ENCODE measurements at places on chromosomes 5 and 9.
A peak's percentile ranks its signal among the peaks of the same experiment; 100 is the strongest.

- H3K4me1 ChIP-seq: no peaks in the 10 kb centered on the region
- H3K27me3 ChIP-seq: peaks cover 1% of the 10 kb centered on the region
- peak; percentile 65 for DNase-seq
- peaks cover 3% of the 10 kb centered on the region for H3K36me3 ChIP-seq
- H3K4me3 ChIP-seq: no peak overlapping the region
- H3K27ac ChIP-seq: no peak overlapping the region
These were observed 170.3 kb downstream of the PDZD2 start for GRCh38 chr5:31809050-31809870.

DNA sequence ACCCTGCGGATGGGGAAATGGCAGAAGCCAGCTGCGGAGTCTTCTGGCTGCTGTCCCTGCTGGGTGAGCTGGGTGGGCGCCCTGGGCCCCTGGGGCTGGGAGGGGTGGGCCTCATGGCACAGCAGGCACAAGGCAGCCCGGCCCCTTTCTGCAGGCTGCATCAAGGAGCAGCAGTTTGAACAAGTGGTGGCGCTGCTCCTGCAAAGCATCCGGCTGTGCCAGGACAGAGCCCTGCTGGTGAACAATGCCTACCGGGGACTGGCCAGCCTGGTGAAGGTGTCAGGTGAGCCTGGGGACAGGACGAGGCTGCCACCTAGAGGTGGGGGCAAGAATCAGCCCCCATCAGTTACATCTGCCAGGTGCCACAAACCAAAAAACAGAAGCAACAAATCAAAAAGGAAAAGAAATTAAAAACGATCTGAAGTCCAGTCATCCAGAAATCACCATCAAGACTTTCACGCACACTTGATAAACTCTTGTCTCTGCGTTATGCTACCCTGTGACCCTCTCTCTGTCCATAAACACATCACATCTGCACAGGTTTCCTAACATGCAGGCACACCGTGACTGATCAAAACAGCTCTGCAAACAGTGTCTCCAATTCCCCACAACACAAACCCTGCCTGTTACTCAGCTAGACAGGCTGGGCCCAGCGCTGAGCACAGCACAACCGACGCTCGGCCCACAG, 13.9 kb downstream of the REXO4 start:
- H3K27me3 ChIP-seq: peaks cover 7% of the 10 kb centered on the region
- H3K36me3 ChIP-seq: peaks cover 25% of the 10 kb centered on the region
- peak overlapping the region; percentile 68 for H3K27ac ChIP-seq
- DNase-seq: peak; percentile 25

GRCh38 chr5:98772415-98773213, 849 bp upstream of the RGMB start:
- H3K36me3 ChIP-seq: peaks cover 10% of the 10 kb centered on the region
- peak overlapping the region; percentile 93 for H3K27ac ChIP-seq
- DNase-seq: peak; percentile 46
- peak overlapping the region; percentile 92 for H3K4me3 ChIP-seq
- H3K27me3 ChIP-seq: peaks cover 18% of the 10 kb centered on the region

DNA sequence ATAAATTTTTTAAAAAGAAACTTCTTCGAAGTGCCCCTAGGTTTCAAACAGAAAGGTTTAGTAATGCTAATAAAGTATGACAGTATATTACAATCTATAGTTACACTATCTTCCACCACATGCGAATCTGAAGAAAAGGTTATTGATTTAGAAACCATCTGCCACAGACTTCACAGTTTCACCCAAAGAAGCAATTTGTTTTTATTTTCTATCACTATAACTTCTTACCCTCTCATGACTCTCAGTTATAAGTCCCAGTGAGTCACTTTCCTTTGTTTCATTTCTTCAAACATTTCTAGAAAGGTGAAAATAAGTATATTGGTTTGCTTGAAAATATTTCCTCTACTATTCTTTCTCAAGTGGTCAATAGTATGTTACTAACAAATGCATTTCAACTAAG, 93.6 kb downstream of the MCTP1 start:
- H3K4me3 ChIP-seq: no peak overlapping the region
- DNase-seq: no peak
- peaks cover 2% of the 10 kb centered on the region for H3K27me3 ChIP-seq
- H3K27ac ChIP-seq: no peak overlapping the region

GRCh38 chr5:170701334-170701733, 82.2 kb upstream of the GABRP start:
- H3K27ac ChIP-seq: no peak overlapping the region
- no peak for DNase-seq
- peaks cover 2% of the 10 kb centered on the region for H3K27me3 ChIP-seq
- no peaks in the 10 kb centered on the region for H3K36me3 ChIP-seq
- H3K4me1 ChIP-seq: peaks cover 11% of the 10 kb centered on the region

- H3K27ac ChIP-seq: no peak overlapping the region
- H3K27me3 ChIP-seq: no peaks in the 10 kb centered on the region
- H3K4me3 ChIP-seq: no peak overlapping the region
- H3K36me3 ChIP-seq: no peaks in the 10 kb centered on the region
These were observed 55.2 kb upstream of the ERBIN start for GRCh38 chr5:65871182-65871581.

DNA sequence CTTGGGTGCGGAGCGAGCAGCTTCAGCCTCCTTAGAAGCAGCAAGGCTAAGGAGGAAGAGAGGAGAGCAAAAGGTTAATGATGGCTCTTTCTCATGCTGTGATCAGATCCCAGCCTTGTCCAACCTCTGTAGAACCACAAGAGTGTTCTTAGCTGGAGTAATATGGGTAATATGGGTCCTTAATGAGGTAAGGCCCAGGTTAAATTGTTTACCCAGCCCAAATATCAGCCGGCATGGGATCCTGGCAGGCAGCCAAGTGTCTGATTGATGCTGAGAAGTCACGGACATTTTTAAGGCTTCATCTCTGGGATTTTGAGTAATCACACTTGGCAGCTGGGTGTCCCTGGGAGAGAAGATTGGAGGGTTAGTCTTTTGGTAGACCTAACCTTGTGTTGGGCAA, 32.3 kb downstream of the GLRA1 start:
- H3K27ac ChIP-seq: no peak overlapping the region
- no peak overlapping the region for H3K4me3 ChIP-seq
- H3K4me1 ChIP-seq: no peaks in the 10 kb centered on the region
- H3K36me3 ChIP-seq: no peaks in the 10 kb centered on the region
- peaks cover 2% of the 10 kb centered on the region for H3K27me3 ChIP-seq

GRCh38 chr9:126207256-126207655, 119.4 kb upstream of the MVB12B start:
- no peak overlapping the region for H3K4me3 ChIP-seq
- no peak overlapping the region for H3K27ac ChIP-seq
- H3K36me3 ChIP-seq: no peaks in the 10 kb centered on the region
- peaks cover 12% of the 10 kb centered on the region for H3K4me1 ChIP-seq
- no peak for DNase-seq

GRCh38 chr5:58294598-58295305, 165.1 kb downstream of the PLK2 start:
- H3K27ac ChIP-seq: peak overlapping the region; percentile 98
- no peaks in the 10 kb centered on the region for H3K27me3 ChIP-seq
- no peak overlapping the region for H3K4me3 ChIP-seq
- DNase-seq: peak; percentile 15
- H3K4me1 ChIP-seq: peaks cover 15% of the 10 kb centered on the region

GRCh38 chr5:123746683-123747360, 234.8 kb downstream of the CSNK1G3 start:
- no peak for DNase-seq

GRCh38 chr5:83817591-83817990, 96.9 kb upstream of the HAPLN1 start:
- H3K27ac ChIP-seq: no peak overlapping the region
- no peaks in the 10 kb centered on the region for H3K36me3 ChIP-seq
- DNase-seq: no peak
- H3K27me3 ChIP-seq: peaks cover 6% of the 10 kb centered on the region

GRCh38 chr5:172533399-172534228, 79.3 kb upstream of the SH3PXD2B start:
- H3K4me3 ChIP-seq: no peak overlapping the region
- peaks cover 2% of the 10 kb centered on the region for H3K27me3 ChIP-seq
- DNase-seq: no peak
- no peak overlapping the region for H3K27ac ChIP-seq

DNA sequence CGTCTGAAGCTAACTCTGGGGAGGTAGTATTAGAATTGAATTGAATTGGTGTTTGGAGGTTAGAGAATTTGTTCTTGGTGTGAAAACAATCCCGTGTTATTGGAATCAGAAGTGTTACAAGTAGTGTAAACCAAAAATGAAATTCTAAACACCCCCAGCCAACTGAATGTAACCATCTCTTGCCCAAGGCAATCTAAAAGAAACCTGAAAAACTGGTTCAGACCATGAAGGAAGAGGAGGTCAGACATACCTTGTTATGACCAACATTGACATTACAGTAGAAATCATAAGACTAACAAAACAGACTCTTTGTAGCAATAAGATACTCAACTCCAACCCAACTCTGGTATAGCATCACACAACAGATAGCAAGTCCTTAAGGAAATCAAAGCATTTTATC, 159.0 kb downstream of the TUSC1 start:
- no peaks in the 10 kb centered on the region for H3K27me3 ChIP-seq
- H3K4me1 ChIP-seq: no peaks in the 10 kb centered on the region
- no peak for DNase-seq
- no peaks in the 10 kb centered on the region for H3K36me3 ChIP-seq

DNA sequence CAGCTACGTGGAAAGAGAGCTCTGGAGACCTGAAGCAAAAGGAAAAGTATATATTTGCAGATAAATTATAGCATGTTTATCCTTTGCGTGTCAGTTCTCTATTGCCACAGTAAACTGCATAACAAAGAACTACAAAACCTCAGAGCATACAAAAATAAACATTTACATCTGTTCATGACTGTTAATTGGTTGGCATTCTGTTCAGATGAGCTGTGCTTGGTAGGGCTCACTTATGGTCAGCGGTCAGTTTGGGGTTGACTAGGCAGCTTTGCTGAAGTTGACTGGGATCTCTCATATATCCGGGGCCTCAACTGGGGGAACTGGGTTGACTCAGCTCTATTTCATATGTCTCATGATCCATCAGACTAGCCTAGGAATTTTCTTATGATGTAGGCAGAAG, 257.7 kb downstream of the TLE1 start:
- DNase-seq: no peak
- peaks cover 9% of the 10 kb centered on the region for H3K36me3 ChIP-seq
- no peak overlapping the region for H3K27ac ChIP-seq
- no peak overlapping the region for H3K4me3 ChIP-seq

GRCh38 chr5:76590027-76590426, 33.2 kb downstream of the F2RL2 start:
- no peak overlapping the region for H3K4me3 ChIP-seq
- no peak overlapping the region for H3K27ac ChIP-seq
- H3K36me3 ChIP-seq: peaks cover 12% of the 10 kb centered on the region
- no peaks in the 10 kb centered on the region for H3K27me3 ChIP-seq

DNA sequence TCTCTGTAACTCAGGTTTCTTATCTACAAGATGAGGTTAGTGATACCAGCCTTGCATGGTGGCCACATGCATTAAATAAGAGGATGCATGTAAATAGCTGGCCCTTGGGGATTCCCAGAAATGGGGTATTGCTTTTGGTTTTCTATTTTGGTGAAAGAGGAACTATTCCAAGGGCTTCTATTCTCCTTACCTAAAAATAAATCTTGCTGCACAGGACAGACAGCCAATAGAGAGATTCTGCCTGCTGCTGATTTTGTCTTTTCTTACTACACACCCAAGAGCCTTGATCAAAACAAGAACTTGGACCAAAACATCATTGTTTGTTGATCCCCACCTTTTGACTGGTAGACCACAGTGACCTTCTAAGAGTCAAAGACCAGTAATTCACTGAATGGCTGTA, 161.8 kb downstream of the PJA2 start:
- H3K4me1 ChIP-seq: no peaks in the 10 kb centered on the region
- H3K27me3 ChIP-seq: peaks cover 6% of the 10 kb centered on the region
- no peak overlapping the region for H3K27ac ChIP-seq

DNA sequence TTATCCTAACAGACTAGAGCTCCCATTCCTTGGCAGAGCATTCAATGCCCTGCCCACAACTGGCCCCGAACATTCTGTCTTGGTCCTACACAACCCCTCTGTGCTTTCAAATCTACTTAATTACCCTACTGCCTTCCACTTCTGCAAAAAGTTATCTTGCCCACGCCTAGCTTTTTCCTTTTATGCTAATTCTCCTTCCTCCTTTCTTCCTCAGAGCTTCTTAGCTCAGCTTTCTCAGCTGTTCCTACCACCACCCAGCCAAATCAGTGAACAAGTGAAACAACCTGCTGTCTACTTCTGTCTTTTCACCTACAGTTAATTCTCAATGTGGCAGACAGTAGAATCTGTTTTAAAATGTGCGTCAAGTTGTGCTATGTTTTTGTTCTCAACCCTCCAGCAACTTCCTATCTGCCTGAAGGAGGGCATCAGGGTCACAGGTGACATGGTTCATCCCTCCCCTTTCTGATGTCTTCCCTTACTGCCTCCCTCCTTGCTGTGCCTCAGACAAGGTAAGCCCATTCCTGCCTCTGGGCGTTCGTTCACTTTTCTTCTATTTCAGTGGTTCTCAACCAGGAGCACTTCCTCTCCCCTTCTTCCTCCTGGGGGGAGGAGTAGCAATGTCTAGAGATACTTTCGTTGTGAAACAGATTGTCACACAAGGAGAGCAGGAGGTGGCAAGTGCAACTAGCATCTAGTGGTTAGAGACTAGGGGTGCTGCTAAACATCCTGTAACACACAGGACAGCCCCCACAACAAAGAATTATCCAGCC, 1.3 kb upstream of the REEP5 start:
- peaks cover 11% of the 10 kb centered on the region for H3K27me3 ChIP-seq
- H3K27ac ChIP-seq: peak overlapping the region; percentile 70
- H3K4me1 ChIP-seq: peaks cover 31% of the 10 kb centered on the region
- no peak for DNase-seq
- H3K4me3 ChIP-seq: peak overlapping the region; percentile 74

- no peak overlapping the region for H3K27ac ChIP-seq
- H3K27me3 ChIP-seq: no peaks in the 10 kb centered on the region
- no peak overlapping the region for H3K4me3 ChIP-seq
These were observed 93.7 kb downstream of the JAKMIP2 start for GRCh38 chr5:147688656-147689356.

GRCh38 chr9:81424431-81424830, 264.9 kb downstream of the TLE1 start:
- H3K4me1 ChIP-seq: no peaks in the 10 kb centered on the region
- DNase-seq: no peak
- no peak overlapping the region for H3K4me3 ChIP-seq

DNA sequence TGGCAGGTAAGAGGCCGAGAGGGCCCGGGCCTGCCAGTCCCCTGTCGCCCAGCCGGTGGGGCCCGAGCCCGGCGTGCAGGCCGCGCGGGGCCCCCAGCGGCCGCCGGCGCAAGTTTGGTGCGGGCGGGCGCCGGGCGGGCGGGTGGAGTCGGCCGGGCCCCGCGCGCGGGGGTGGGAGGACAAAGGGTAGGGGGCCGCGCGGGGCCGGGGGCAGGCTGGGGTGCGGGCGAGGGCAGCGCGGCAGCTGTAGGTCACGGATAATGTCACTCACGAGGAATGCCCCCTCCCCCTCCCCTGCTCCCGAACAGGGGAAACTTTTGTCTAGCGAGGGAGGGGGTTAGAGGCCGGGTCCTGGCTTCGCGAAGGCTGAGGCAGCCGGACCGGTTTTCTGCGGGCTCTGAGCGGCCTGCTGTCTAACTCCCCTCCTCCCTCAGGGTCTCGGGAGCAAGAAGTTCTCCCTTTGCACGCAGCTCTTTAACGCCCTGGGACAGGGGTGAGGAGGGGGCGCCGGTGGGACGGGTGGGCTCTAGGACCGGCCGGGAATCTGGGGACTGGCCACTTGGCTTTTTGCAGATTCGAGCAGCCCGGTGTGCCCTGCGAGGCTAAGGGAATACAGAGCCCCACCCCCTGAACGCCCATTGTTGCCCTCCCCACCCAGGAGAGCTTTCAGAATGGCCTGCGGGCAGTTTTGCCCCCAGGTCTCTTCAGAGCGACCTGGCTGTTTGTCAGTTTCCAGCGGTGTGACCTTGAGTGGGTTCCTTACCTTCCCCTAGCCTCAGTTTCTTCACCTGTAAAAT, 21.3 kb upstream of the NDST1 start:
- peaks cover 20% of the 10 kb centered on the region for H3K27me3 ChIP-seq
- peak overlapping the region; percentile 86 for H3K4me3 ChIP-seq
- H3K27ac ChIP-seq: peak overlapping the region; percentile 75
- peaks cover 53% of the 10 kb centered on the region for H3K4me1 ChIP-seq

All from endothelial cell (in vitro differentiated cells).